ENCODE measurements at places on chromosomes 6 and 20. TPM values are rescaled to one million over a fixed set of nuclear protein-coding genes. Genes with fewer than 3 reads are reported as not detected.
A peak's percentile ranks its signal among the peaks of the same experiment; 100 is the strongest.

- H3K27me3 ChIP-seq, result no peaks in the 10 kb centered on the region
- H3K4me1 ChIP-seq, result peaks cover 4% of the 10 kb centered on the region
- no peak overlapping the region for H3K4me3 ChIP-seq
- no peak overlapping the region for H3K27ac ChIP-seq
These were observed 25.9 kb upstream of the HAO1 start for GRCh38 chr20:7966176-7966575.

DNA sequence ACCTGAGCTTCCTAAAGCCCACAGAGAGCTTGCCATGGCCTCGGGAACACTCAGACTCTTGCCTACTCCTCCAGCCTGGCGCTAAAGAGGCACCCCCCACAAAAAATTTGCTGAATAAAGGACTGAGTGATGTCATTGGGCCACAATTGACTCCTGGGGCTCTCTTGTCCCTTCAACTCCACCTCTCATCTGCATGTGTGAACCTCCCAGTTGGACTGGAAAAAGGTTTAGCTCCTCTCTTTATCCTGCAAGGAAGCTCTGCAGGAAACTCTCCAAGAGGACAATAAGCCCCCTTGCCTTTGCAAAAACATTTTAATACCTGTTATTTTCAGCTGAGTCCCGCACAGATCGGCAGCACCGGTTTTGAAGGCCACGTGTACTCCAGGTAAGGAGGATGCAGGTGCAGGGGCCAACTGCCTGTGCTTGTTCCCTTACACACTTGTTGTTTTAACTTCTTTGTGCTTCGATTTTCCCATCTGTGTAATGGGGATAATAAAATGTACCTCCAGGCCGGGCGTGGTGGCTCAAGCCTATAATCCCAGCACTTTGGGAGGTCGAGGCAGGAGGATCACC lies 107.3 kb downstream of the TFAP2C start:
- H3K27me3 ChIP-seq, result no peaks in the 10 kb centered on the region
- peaks cover 3% of the 10 kb centered on the region for H3K4me1 ChIP-seq
- H3K36me3 ChIP-seq, result no peaks in the 10 kb centered on the region
- peak; percentile 92 for DNase-seq

PACSIN1 gene
- 7.3 TPM for total RNA-seq

AAR2 gene
- total RNA-seq, result 23.2 TPM

DEFB132 gene
- total RNA-seq, result not detected

GRCh38 chr20:18165553-18165952 lies 27.9 kb downstream of the KAT14 start:
- no peaks in the 10 kb centered on the region for H3K27me3 ChIP-seq
- H3K36me3 ChIP-seq, result peaks cover 49% of the 10 kb centered on the region
- H3K27ac ChIP-seq, result no peak overlapping the region
- no peak for DNase-seq

- peak; percentile 74 for DNase-seq
- H3K4me3 ChIP-seq, result no peak overlapping the region
- no peaks in the 10 kb centered on the region for H3K36me3 ChIP-seq
These were observed 50.8 kb upstream of the TAGAP start for GRCh38 chr6:159095616-159096015.

- no peaks in the 10 kb centered on the region for H3K36me3 ChIP-seq
- no peak overlapping the region for H3K27ac ChIP-seq
- H3K27me3 ChIP-seq, result no peaks in the 10 kb centered on the region
- no peak overlapping the region for H3K4me3 ChIP-seq
- no peaks in the 10 kb centered on the region for H3K4me1 ChIP-seq
These were observed 4.0 kb downstream of the RBBP8NL start for GRCh38 chr20:62423326-62423706.

CST2 gene
- total RNA-seq, result 0.62 TPM

DNA sequence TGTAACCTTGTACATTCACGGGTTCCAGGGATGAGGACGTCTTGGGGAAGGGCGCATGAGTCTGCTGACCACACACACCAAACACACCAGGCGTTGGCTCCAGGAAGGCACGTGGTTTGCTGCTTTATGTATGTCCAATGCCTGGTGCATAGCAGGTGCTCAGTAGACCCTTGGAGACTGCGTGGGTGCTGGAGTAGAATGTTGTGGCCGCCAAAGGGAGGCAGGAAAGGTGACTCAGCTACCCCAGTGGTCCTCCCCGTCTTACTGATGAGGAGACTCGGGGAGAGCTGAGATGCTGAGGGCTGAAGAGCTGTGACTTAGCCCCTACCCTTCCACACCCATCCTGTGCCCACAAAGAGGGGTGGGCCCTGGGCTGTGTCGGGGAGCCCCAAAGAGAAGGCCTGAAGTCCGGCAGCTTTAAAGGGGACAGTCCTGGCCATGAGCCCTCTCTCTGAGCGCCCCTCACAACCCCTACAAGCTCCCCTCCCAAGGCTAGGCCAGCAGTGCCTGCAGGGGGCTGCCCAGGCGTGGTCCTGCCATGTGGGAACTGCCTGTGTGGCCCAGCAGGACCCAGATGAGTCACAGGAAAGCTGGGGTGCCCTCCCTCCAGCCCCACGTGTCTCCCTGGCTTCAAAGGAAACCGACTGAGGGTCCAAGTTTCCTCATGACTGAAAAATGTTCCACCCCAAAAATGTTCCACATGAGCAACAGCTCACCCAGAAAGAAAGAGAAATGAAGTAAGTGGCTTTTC lies 28.0 kb upstream of the PTGIS start:
- H3K36me3 ChIP-seq, result no peaks in the 10 kb centered on the region
- DNase-seq, result no peak
- H3K27ac ChIP-seq, result no peak overlapping the region
- H3K27me3 ChIP-seq, result no peaks in the 10 kb centered on the region

TMEM200A gene
- total RNA-seq, result 6.5 TPM

DNA sequence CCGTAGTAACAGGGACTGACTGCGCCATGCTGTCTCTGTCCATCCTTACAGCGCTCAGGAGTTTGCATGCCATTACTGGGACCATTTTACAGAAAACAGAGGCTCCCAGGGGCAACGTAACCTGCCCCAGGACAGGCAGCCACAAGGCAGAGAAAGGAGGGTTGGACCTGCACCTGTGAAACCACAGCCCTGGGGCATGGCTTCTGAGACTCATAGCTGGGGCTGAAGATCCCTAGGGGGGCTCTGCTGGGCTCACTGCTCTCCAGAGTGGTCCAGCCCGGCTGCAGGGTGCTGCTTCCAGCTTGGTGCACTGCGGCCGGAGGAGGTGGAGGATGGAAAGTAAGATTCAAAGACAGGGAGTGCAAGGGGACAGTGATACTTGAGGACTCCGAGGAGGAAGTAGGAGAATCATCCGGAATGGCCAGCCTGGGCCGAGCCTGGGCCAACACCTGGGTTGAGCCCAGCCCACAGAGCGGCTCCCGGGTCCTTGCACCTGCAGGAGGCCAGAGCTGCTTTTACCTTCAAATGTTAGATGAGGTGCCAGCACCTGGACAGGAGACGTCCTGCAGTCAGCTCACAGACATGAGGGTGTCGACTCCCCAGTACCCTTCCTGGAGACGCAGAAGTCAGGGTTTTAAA lies 183.2 kb downstream of the CDH4 start:
- H3K4me3 ChIP-seq, result no peak overlapping the region
- no peaks in the 10 kb centered on the region for H3K27me3 ChIP-seq
- DNase-seq, result no peak
- peaks cover 20% of the 10 kb centered on the region for H3K4me1 ChIP-seq
- no peaks in the 10 kb centered on the region for H3K36me3 ChIP-seq

DNA sequence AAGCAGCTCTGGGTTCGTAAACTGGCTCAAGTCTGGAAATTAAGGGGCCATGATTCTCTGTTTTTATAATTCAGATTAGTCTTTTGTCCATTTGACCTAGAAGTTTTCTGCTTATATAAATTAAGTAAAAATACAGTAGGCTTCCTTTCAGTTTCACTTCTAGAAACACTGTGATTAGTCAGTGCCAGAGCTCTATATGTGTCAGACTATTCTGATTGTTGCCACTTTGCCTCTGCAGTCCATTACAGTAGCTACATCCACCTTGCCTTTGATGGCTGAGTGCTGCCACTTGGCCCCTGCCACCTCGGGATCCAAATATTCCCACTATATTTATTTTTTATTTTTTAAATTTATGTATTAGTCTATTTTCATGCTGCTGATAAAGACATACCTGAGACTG lies 7.9 kb downstream of the ZC2HC1B start:
- no peaks in the 10 kb centered on the region for H3K27me3 ChIP-seq
- DNase-seq, result no peak
- H3K4me3 ChIP-seq, result no peak overlapping the region
- no peak overlapping the region for H3K27ac ChIP-seq
- H3K4me1 ChIP-seq, result no peaks in the 10 kb centered on the region

PGBD1 gene
- total RNA-seq, result 8.7 TPM

- peak overlapping the region; percentile 90 for H3K4me3 ChIP-seq
- H3K27ac ChIP-seq, result no peak overlapping the region
- peaks cover 5% of the 10 kb centered on the region for H3K4me1 ChIP-seq
- peaks cover 14% of the 10 kb centered on the region for H3K36me3 ChIP-seq
- peak; percentile 84 for DNase-seq
These were observed 822 bp downstream of the FOXQ1 start for GRCh38 chr6:1312473-1313367.

- peaks cover 9% of the 10 kb centered on the region for H3K4me1 ChIP-seq
- no peaks in the 10 kb centered on the region for H3K27me3 ChIP-seq
- no peak overlapping the region for H3K4me3 ChIP-seq
- H3K27ac ChIP-seq, result no peak overlapping the region
- H3K36me3 ChIP-seq, result peaks cover 60% of the 10 kb centered on the region
These were observed 38.8 kb upstream of the ID1 start for GRCh38 chr20:31566319-31566657.

- no peak for DNase-seq
- no peaks in the 10 kb centered on the region for H3K36me3 ChIP-seq
- no peaks in the 10 kb centered on the region for H3K4me1 ChIP-seq
- H3K27ac ChIP-seq, result no peak overlapping the region
These were observed 584.7 kb downstream of the BMP2 start for GRCh38 chr20:7352165-7352564.

EMILIN3 gene
- 8.1 TPM for total RNA-seq

GRCh38 chr6:147950623-147950987 lies 392.0 kb upstream of the SASH1 start:
- no peaks in the 10 kb centered on the region for H3K36me3 ChIP-seq
- DNase-seq, result no peak
- no peaks in the 10 kb centered on the region for H3K4me1 ChIP-seq
- H3K27me3 ChIP-seq, result no peaks in the 10 kb centered on the region

GRCh38 chr6:100952006-100952405 lies 70.9 kb upstream of the ASCC3 start:
- no peak overlapping the region for H3K27ac ChIP-seq
- no peaks in the 10 kb centered on the region for H3K27me3 ChIP-seq
- H3K4me3 ChIP-seq, result no peak overlapping the region
- DNase-seq, result peak; percentile 54
- no peaks in the 10 kb centered on the region for H3K4me1 ChIP-seq
